ENCODE measurements at places on chromosomes 3 and 15. TPM values are rescaled to one million over a fixed set of nuclear protein-coding genes. Genes with fewer than 3 reads are reported as not detected.
A peak's percentile ranks its signal among the peaks of the same experiment; 100 is the strongest.

DNA sequence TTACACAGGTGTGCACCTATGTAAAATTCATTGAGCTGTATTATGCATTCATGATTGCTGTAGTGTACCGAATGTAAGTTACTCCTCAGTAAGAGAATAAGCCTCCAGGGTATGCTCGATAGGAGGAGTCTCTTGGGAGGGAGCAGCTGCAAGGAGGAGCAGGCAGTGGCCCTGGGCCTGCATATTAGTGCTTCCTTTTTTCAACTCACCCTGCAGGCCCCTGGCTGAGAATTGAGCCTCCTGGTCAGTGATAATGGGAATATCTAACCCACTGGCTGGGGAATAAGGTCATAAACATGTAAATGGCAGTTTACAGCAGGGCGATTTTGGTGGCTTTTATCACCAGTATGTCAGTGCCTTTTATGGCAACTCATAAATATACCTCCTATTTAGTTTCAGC is 21.7 kb upstream of the SFMBT1 start:
- DNase-seq, result no peak

- DNase-seq, result no peak
Observed at GRCh38 chr3:160577556-160578195, 12.3 kb upstream of the KPNA4 start.

DNA sequence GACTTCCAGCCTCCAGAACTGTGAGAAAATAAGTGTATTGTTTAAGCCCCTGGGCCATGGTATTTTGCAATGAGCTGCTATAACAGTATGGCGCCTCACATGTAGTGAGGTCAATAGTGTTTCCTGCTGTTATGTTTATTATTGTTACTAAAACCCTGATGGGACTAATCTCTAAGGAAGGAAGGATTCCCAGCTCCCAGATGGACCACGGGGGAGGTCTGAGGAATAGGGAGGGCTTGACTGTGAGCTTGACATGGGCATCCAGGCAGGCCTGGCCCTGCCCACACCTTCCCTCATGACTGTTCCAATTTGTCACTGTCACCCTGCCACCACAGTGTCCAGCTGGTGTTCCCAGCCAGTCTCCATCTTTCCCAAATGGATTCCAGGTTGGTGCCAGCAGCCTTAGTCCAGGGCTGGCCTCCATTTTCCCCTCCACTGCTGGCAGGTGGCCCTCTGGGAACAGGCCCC is 14.5 kb upstream of the SLC41A3 start:
- peak; percentile 18 for DNase-seq

The KIF9 gene
- 2.9 TPM for total RNA-seq
